ENCODE measurements at places on chromosomes 7 and 10.

- DNase-seq = no peak
Observed at GRCh38 chr7:150660939-150661613, 24.4 kb upstream of the GIMAP2 start.

DNA sequence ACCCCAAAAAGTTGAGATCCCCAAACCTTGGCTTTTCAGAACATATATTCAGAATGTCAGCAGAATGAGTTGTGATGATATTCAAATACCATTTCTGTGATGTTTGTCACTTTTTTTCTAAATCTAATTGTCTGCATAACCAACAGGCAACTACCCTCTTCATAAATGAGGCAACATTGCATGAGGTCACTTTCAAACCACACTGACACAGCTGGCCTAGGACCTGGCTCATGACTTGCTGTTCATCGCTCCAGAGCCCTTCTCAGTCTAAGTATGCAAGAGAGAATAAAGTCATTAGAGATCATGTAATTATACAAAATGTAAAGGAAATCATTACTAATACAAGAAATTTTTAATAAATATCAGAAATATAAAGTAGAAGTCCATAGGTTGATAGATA lies 681.9 kb downstream of the GRM8 start:
- no peak for DNase-seq

DNA sequence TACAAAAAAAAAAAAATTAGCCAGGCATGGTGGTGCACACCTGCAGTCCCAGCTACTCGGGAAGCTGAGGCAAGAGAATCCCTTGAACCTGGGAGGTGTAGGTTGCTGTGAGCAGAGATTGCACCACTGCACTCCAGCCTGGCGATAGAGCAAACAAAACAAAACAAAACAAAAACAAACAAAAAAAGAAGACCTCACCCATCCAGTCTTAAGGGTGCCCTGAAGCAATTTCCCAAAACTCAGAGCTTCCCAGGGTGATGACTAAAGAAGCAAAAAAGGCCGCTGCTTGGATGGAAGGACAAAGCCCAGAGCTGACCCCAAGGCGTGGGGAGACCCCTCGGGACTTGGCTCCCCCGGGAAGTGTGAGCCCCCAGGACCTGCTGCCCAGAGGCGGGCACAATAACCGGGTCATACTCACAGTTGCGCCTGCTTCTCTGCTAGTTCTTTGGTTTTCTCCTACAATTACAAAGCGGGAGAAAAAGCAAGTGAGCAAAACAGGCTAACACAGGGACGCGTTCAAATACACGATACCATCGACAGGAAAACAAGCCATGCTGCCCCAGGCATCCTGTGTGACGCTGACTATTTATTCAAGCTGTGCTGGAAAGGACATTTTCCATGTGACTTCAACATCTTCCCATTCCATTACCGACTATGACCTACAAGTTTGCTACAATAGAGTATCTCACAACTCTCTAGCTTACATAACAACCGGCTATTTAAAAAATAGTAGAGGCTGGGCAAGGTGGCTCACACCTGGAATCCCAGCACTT lies 29.9 kb downstream of the PAPOLB start:
- no peak for DNase-seq

DNA sequence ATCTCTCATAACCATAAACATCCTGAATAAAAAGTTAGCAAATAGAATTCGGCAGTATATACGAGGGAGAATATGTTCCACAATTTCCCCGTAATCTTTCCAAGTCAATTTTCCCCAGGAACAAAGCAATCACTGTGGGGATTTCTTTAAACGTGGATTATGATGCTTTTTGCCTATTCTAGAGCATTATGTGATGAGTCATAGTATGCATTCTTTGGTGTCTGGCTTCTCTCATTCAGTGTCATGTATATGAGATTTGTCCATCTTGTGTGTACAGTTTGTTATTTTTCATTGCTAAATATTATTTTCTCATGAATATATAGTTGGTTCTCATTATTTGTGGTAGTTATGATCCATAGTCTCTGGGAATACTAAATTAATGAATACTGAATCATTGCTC lies 9.9 kb upstream of the OR9A4 start:
- no peak for DNase-seq

- no peak for DNase-seq
Observed at GRCh38 chr10:132096223-132096622, 30.5 kb downstream of the JAKMIP3 start.

GRCh38 chr10:127648885-127649284 lies 88.1 kb upstream of the FOXI2 start:
- DNase-seq = no peak

GRCh38 chr10:124802313-124802675 lies 675 bp downstream of the ABRAXAS2 start:
- no peak for DNase-seq

DNA sequence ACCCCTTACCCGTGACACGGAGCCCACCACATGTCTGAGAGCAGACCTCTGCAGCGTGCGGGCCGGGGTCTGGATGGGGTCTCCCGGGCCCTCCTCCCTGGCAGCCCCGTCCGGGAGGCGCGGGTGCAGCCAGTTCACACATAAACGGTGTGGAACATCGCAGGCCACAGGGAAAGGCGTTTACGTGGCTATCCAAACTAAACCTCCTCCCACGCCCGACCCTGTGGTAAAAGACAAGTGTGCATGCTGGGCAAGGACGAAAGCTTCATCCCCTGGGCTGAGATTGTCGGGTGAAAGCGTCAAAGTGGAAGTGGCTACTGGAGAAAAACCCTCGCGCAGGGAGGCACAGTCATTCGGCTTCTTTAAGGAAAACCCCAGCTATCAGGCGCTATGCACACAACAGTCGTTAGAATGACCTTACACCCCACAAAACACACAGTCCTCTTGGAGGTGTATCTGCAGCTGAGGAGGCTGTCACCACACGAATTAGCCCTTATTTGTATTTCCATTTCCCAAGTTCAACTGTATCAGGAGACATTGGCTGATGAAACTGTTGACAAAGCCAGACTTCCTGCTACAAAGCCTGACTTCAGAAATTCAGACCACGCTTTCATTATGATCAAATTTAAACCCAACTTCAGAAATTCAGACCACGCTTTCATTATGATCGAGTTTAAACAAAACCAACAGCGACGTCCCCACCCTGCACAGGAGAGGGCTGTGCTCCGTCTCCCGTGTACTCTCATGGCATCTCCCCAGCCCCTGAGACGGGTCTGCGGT lies 15.3 kb downstream of the GPER1 start:
- DNase-seq = no peak

DNA sequence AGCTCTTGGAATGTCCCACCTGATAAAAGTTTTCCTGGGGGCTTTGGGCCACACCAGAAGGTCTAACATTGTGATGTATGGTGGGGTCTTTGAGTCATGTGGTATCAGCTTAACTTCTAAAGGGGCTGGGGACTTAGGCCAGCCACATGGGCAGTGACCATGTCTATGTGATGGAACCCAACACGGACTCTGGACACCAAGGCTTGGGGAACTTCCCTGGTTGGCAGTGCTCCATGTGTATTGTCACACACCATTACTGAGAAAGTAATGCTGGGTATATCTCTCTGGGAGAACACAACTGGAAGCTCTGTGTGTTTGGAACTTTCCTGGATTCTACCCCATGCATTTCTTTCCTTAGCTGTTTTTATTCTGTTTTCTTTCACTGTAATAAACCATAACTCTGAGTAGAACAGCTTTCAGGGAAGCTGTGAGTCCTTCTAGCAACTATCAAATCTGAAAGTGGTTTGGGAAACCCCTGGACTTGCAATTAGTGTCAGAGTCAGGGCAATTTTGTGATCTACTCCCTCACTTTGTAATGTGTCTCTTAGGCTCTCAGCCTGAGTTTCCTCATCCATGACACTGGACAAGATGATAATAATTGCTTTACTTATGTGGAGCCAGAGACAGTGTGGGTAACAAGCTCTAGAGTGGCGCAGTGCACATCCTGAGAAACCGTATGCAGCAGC lies 28.4 kb upstream of the AGK start:
- no peak for DNase-seq

DNA sequence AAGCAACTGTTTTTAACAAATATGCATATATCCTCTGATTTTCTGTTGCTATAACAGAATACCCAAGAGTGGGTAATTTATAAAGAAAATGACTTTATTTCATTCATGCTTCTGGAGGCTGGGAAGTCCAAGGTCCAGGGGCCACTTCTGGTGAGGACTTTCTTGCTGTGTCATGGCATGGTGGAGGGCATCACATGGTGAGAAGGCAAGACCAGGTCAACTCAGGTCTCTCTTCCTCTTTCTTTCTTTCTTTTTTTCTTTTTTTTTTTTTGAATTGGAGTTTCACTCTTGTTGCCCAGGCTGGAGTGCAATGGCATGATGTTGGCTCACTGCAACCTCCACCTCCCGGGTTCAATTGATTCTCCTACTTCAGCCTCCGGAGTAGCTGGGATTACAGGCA lies 303.0 kb upstream of the C7orf33 start:
- DNase-seq = no peak

DNA sequence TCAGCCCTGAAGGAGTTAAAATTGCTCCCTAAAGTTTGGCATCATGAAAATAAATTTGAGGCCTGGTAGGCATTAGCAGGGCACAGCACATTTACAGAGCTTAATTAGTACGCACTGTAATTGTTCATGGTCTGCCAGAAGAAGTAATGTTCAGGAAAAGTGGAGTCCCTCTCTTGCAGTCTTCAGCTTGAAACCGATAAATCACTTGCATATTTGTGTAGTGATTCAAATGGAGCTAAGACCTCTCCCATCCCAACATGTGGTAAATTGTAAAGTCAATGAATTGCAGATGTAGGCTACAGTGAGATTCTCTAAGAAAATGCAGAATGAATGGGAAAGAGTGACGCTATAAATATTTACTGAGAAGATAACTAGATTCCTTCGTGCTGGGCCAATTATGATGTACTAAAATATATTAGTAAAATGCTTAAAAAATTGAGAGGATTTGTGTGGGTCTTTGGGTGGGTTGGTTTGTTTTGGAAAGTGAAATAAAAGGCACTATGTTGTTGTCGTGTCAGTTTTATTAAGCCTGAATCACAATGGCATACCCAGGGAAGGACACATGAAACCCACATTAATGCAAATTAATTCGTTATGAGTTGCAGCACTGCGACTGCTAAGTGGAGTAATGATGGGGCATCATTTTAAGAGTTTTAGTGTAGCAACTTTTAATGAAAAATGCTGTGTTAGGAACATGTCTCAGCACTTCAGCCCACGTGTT lies 8.4 kb downstream of the TCF7L2 start:
- DNase-seq = peak; percentile 86
